ENCODE measurements at places on chromosomes 6 and 20.

DNA sequence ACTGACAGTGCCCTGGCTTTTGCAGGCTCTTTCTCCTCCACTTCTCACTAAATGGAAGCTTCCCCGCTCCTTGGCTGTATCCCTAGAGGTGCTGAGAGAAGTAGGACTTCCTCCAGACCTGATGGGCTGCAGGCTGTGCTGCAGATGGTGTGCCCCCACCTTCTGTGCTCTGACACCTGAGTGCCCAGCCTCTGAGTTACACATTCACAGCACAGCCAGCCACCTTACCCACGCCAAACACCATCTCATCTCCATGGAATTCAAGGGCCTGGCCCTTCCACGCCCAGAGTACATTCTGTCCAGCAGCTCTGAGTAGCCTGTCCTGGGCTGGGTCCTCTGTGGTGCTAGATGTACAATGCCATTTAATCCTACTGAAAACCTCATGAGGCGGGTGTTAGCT, 5.3 kb downstream of the SFTA2 start:
- DNase-seq, result no peak

- no peak for DNase-seq
Observed at GRCh38 chr6:162179196-162179951, 548.2 kb downstream of the PRKN start.

DNA sequence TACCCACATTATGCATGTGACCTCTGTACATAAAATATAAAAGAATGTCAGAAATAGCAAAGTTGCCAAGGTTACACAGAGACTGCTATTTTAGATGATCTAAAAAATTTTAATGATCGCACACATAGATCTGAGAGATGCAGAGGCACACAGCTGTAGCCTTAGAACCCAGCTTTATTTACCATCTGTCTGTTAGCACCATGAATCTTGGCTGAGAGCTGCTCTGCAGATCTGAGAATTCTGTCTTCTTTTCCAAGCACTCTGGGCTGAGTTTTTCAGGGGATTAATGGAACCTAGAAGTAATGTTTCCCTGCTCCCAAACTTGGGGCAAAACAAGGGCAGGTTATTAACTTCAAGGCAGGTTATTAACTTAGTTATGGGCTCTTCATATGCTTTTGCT, 248.7 kb upstream of the JAG1 start:
- DNase-seq, result no peak

DNA sequence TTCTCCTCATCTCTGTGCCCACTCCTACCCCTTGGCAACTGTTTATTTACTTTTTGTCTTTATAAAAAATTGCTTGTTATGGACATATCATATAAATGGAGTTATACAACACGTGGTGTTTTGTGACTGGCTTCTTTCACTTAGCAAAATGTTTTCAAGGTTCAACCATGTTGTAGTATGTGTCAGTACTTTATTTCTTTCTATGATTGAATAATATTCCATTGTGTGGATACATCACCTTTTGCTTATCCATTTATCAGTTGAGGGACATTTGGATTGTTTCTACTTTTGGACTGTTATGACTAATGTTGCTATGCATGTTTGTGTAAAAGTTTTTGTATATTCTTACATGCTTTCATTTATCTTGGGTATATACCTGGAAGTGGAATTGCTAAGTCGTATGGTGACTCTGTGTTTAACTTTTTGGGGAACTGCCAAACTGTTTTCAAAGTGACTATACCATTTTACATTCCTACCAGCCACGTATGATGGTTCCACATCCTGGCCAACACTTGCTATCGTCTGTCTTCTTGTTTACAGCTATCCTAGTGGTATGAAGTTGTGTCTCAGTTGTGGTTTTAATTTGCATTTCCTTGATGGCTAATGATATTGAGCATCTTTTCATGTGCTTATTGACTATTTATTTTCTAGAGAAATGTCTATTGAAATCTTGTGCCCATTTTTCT, 84.4 kb downstream of the SLX4IP start:
- DNase-seq, result no peak

DNA sequence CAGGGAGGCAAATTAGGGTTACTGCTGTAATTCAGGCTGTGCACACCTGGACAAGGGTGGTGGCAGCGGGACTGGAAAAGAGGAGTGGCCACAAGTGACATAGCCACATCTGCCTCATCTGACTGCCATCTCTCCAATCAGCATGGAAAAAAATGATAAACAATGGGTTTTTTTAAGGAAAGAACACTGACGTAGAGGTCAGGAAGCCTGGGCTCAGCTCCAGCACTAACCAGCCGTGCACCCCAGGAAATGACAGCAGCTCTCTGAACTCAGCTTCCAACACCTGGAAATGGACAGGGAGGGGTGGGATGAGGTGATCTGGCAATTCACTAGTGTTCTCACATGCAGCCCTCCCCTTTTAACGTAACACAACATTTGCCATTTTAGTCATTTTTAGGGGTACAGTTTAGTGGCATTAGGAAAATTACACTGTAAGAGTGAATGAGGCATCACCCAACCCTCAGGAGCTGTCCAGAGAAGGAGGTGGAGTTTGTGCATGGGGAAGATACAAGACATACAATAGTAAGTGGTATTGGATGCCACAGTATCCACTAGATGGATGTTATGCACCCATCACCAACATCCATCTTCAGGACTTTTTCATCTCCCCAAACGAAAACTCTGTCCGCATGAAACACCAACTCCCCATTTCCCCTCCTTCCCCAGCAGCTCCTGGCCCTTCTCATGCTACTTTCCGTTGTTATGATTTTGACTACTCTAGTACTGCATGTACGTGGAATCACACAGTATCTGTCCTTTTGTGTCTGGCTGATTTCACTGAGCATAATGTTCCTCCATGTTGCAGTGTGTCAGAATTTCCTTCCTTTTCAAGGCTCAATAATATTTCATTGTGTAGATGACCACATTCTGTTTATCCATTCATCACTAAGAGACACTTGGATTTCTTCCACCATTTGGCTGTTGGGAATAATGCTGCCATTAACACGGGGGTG, 215.5 kb upstream of the ECI2 start:
- no peak for DNase-seq

GRCh38 chr6:18263418-18264218, 712 bp downstream of the DEK start:
- DNase-seq, result peak; percentile 65

- DNase-seq, result no peak
Observed at GRCh38 chr6:169905041-169905807, 153.8 kb downstream of the ERMARD start.

DNA sequence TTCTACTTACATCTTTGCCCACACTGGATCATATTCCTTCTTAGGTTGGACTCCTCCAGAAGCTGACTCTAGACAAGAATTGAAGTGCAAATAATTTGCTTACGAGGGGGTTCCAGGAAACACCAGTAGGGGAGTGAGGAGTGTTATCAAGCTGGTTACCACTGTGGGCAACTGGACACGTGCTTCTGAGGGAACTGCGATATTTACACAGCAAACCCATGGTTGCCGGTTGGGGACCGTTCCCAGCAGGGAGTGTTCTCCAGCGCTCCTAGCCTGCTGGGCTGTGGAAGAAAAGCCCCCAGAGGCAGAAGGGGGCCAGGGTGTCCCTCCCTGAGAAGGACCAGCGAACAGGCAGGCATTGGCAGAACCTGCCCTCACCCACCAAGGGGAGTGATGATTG, 21.7 kb downstream of the MDFI start:
- no peak for DNase-seq

- no peak for DNase-seq
Observed at GRCh38 chr6:146582857-146583256, 15.9 kb upstream of the ADGB start.

DNA sequence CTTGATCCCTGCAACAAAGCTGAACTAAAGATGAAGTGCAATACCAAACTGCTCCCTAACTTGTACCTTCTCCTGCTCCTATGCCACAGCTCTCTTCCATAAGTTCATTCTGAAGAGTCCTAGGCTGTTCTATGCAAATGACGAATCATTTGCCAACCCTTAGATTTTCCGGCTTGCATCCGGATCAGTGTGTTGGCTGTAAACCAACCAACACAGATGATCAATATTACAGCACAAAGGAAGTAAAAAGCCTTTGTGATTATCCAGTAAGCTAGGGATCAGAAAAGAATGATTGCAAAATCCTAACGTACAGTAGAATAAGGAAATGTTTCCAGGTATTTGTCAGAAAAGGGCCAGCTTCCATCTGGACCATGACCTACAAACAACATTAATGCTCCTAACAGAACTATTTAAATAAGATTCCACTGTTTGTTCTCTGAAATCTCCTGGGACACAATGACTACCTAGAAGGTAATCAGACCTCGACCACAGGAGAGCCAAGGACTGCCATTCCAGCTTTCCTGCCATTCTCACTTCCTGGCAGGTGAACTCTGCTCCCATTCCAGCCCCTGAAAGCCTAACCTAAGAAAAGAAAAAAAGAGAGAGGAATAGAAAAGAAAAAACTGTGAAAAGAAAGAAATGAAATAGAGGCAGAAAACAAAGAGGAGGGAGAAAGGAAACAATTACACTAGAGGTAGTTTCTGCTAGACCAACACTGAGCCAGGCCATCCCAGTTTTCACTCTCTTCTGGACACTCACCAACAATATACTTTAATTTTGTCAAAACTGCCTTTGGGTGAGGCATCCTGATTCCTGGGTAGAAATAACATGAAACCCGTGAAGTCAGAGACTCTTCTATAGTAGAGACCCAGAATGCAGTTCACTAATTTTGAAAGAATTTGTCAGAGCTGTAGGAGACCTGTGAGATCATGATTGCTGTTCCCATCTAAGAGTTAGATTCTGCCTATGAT, 19.7 kb downstream of the GMDS start:
- DNase-seq, result no peak

GRCh38 chr6:159163901-159164370, 5.3 kb upstream of the FNDC1 start:
- DNase-seq, result no peak

GRCh38 chr6:110357664-110358552, at the start of gene METTL24:
Gene METTL24, minus strand, starts transcription at chr6:110358349. Its CDS starts 77 bp downstream, at chr6:110358272.
- DNase-seq, result peak; percentile 32

- DNase-seq, result no peak
Observed at GRCh38 chr20:9329355-9330101, 184.9 kb upstream of the LAMP5 start.

DNA sequence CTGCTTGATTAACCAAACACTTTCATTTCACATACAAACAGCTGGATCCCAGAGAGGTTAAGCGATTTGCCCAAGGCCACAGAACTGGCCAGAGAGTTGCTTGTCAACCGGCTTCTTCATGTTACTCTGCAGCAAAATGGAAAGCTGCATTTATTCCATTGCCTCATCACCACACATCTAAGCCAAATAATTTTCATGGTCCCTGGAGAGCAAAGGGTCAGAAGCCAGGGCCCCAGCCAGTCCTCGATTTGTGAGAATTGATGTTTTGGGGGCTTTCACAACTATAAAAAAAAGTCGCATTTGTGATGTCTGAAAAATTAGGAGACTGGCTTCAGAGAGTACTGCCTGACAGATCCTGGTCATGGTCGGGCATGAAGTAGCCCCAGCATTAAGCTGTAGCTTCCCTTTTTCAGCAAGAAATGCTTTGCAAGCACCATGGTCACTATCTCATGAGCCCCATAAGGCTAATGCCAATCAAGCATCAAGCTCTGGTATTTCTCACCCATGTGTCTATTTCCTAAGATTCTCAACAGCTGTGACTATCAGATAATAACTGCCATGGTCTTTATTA, 95.8 kb downstream of the BANF2 start:
- DNase-seq, result no peak

GRCh38 chr6:84425971-84426705, 198.7 kb upstream of the CEP162 start:
- DNase-seq, result no peak

- DNase-seq, result no peak
Observed at GRCh38 chr6:106963544-106963943, 11.0 kb downstream of the CD24 start.

GRCh38 chr6:132490024-132490423, 22.9 kb downstream of the STX7 start:
- DNase-seq, result no peak

DNA sequence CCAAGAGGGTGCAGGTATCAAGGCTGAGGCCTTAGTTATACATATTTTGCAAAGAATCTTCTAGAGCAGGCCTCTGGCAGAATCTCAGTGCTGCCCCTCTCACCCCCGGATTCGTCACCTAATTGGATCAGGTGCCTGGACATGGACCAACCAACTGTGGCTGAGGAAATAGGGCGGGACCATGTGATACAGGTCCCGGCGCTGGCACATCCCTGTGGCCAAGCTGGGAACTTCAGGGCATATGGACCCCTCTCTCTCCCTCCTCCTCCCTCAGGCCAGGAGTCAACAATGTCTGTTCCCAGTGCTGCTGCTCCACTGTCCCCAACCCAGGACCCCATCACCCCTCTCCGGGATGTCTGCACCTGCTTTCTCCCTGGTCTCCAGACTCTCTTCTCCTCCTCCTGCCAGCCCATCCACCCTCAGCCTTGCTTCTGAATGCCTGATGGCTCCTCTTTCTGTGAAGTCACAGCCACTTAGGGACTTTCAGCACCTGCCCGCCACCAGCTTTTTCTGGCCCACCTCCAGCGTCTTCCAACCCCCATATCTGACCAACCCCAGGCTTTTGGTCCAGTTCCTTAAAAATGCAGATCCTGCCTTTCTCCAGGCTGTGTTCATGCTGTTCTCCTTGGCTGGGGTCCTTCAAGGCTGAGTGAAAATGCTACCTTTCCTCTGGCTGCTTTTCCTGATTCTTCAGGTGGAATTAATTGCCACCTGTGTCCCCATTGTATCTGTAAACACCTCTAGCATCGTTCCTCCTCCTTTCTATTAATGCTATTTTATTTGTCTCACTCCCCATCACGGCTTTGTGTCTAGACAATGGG, 19.0 kb upstream of the MLN start:
- DNase-seq, result peak; percentile 35

DNA sequence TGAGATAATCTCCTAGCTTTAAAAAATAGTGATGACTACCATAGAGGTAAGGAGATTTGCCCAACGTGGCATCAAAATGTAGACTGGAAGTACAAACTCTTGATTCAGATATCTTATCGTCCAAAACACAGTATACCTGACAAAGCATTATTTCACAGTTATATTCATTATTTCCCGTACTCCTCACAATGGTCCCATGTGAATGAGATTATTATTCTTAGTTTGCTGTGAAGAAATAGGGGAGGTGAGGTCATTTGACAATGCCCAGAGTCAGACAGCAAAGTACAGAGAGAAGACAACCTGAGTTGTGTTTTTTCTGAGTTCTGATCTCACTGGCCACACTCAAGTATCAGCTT, 1.2 kb upstream of the TFB1M start:
- DNase-seq, result no peak
